ENCODE measurements at places on chromosomes 1 and 21.

GRCh38 chr1:202850593-202851362 is 38.2 kb downstream of the RABIF start:
- no peak for DNase-seq

- no peak for DNase-seq
Observed at GRCh38 chr21:24444736-24445135, 1162.5 kb downstream of the MRPL39 start.

DNA sequence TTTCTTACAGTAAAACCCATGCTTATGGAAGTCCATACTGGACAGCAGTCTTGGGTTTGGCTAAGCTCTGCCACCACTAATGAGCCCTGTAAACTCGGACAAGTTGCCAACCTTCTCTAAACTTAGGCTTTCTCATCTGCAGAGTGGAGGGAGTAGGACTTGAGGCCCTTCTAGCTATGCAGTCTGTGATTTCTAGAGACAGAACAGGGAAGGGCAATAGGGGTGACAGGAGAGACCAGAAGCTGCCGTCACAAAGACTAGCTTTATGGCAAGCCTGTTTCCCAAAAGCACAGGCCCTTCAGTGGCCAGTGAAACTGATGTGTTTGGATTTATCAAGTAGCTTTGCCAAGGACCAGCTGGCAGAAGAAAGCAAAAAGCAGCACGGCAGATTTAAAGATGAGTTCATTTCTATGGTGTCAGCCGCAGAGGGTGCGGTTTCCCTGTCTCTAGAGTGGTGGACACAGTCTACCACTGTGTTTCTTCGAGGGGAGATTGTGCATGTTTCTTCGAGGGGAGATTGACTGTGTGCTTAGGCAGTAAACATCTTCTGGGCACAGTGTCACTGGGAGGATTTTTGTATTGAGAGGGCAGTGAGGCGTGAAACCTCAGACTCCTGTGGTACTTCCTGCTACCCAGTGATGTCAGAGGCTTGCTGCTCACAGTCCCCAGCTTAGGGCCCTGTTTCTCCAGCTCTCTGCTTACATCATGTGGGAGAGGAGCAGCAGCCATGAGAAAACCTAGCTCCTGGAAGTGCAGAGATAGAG is 119.0 kb downstream of the ROR1 start:
- DNase-seq, result peak; percentile 51

GRCh38 chr1:165887877-165888551 is 60.6 kb downstream of the UCK2 start:
- DNase-seq, result no peak

GRCh38 chr1:197392541-197392940 is 124.5 kb downstream of the CRB1 start:
- no peak for DNase-seq

- no peak for DNase-seq
Observed at GRCh38 chr1:30325999-30326398, 397.4 kb downstream of the MATN1 start.

GRCh38 chr1:158932171-158932570 is 819 bp downstream of the PYHIN1 start:
- no peak for DNase-seq

- peak; percentile 48 for DNase-seq
Observed at GRCh38 chr1:80893115-80893514, 907.6 kb upstream of the ADGRL2 start.

GRCh38 chr1:24765308-24765988 is 20.2 kb downstream of the CLIC4 start:
- DNase-seq, result peak; percentile 89

DNA sequence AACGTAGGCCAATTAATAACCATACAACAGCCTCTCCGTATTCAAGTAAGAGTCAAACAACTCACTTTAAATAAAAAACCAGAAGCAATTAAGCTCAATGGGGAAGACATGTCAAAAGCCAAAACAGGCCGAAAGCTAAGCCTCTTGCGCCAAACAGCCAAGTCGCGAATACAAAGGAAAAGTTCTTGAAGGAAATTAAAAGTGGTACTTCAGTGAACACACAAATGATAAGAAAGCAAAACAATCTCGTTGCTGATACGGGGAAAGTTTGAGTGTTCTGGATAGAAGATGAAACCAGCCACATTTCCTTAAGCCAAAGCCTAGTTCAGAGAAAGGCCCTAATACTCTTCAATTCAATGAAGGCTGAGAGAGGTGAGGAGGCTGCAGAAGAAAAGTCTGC is 53.4 kb downstream of the SIPA1L2 start:
- DNase-seq, result no peak

DNA sequence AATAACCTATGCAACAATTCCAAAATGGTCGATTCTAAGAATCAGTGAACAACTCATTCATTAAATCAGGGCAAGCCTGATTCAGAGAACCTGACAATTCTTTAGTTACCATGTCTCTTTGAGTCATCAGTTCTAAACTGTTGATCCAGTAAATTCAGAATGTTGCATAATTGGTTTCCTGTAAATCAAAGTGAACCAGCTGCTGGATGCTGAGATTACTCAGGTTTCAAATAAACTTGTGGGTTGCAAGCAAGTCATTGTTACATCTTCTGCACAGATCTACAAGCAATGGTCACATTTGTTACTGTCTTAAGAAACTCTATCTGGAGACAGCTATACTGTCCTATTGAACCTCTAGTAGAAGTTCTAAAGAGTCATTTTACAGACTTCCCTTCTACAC is 16.5 kb downstream of the PLA2G2D start:
- DNase-seq, result peak; percentile 65

GRCh38 chr21:45910548-45911221 is 70.9 kb upstream of the COL6A1 start:
- DNase-seq, result no peak

DNA sequence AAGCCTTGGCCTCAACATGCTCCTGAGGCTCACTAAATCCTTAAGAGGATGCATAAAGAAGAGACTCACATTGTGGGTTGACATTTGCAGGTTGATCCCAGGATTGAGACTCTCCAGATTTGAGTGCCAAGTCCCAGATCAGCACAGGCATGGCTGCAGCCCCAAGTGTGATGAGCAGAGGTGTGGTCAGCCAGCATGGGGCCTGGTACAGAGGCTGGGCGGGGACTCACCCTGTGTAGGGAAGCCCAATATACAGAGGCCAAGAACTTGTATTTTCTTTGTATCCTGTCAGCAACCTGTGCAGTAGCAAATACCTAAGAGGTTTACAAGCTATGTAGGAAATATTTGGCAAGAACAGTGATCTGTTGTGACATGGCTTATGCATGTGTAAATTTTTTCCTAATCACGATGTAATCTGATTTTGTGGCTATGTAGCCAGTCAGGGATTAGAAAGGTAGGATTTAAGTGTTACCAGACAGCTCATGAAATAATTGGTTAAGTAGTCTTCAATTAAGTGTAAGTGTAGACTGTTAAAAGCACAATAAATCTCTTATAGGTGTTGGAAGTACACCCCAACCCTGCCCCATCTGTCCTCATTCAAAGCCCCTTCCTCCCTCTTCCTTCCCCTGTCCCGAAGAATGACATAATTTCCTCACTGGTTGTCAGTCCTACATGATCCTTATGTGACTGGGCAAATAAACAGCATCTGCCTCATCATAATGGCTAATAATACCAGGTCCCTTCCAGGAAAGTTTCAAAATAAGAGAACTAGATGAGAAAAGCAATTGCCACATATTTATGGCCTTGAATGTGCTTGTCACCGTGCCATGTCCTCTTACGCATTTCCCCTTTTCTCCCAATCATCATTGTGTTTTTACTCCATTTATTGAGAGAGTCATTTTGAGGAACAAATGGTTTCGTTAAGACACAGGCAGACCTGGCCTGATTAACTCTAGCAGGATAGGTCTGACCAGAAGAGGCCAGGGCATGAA is 120.9 kb downstream of the HLX start:
- DNase-seq, result no peak
